Gastrocnemius medialis (tissue), 4 donors: ENCODE measurements at places on chromosomes 13 and 19. TPM values are rescaled to one million over a fixed set of nuclear protein-coding genes. Genes with fewer than 3 reads are reported as not detected.

- no peak for DNase-seq
Measured at GRCh38 chr13:27161980-27162379, 9.6 kb downstream of the USP12 start.

The PDX1 gene
- not detected for total RNA-seq

GRCh38 chr13:98143601-98144026 lies 720 bp downstream of the FARP1 start:
- no peak for DNase-seq

The SWSAP1 gene
- 1.2 TPM for total RNA-seq

DNA sequence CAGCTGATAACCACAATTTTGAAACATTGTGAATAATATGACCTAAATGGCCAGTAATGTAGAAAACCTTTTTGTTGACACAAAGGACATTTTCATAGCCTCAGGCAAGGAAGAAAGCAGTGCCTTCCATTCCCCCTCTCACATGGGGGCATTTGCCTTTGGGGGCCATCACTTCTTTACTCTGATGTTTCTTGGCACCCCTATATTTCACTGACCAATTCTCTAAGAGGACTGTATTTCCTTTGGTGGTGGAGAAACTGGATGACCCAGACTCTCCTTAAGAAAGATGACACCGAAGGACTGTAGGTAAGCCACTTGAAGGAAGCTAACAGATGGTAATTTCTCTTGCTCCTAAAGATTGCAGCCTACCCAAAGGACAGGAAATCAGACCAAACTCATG lies 254.6 kb downstream of the DCLK1 start:
- no peak for DNase-seq

- DNase-seq, result no peak
Measured at GRCh38 chr19:11649941-11650340, 52.7 kb downstream of the ZNF627 start.

DNA sequence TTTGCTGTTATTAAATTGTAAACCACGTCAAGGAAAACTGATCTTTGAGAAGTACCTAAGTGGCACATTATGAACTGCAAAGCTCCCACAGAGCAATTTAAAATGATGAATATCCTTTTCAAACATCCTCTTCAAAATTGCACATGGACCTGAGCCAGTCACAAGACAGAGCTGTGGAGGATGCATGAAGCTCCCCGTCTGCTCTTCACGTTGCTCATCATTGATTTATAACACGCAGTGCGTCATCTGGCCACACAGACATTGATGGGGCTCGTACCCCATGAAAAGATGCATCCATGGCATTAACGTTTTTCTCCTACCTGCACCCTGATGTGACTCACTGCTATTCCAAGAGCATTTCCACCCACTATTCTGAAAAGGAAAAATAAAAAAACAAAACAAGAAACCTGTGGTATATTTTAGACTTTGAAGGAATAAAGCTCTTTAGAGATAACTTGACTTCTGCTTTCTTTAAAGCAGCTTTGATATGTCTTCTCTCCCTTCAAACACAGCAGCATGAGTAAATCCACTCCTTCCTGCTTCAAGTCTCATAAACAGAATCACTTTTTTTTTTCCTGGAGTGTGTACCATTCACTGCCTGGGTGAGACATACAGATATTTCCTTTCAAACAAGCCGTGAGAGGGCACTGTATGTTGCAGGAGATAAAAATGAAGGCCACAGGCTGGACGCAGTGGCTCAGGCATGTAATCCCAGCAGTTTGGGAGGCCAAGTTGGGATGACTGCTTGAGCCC lies 7.2 kb upstream of the SERTM1 start:
- DNase-seq, result no peak

The IGFL1 gene
- not detected for total RNA-seq

DNA sequence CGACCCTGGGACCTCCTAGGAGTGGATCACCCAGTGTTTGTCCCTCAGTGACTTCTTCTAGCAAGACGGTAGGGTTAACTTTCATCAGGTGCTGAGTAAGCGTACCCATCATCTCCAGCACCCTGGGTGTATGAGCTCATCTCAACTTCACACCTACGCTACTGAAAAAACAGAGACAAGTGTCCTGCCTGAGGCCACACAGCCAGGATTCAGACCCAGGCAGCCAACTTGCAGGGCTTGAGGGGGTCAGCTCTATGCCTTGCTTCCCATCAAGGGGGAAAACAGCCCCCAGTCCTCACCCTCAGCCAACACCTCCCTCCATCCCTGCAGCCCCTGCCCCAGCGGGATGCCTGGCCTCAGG lies 4.6 kb downstream of the TLE2 start:
- no peak for DNase-seq

The SYNGR4 gene
- not detected for total RNA-seq

DNA sequence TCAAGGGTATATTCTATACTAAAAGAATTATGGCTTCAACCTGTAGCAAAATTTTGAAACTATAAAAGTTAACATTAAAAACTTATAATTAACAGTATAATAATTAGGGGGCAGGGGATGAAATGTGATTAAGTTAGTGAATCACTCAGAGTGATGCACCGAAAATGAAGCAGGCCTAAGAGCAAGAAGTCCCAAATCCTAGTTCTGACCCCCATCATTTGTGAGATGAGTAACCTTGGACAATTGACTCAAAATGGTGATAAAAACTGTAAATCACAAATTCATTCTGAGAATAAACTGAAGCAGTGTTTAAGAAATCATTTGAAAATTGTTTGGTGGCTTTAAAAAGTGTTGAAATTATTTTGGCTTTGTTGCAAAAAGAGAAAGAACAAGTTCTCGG lies 56.8 kb downstream of the KLF12 start:
- no peak for DNase-seq

The ATP7B gene
- total RNA-seq, result 3.3 TPM

- DNase-seq, result no peak
Measured at GRCh38 chr19:48578891-48579290, 26.9 kb downstream of the SULT2B1 start.

DNA sequence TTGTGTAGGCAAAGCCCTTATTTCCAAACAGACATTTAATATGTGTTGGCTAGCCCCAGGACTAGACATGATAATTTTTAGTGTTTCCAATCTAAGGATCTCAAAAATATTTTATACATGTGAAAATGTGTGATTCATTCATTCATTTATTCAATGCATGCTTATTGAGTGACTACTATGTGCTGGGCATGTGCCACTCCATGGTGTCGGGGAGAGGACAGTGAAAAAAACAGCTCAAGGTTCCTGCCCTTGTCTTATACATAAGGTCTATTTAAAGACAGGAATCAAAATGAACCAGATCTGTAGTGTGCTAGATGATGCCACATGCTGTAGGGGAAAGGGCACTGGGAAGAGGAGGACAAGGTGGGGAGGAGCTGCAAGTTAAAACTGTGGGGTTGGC lies 36.5 kb downstream of the GJA3 start:
- DNase-seq, result no peak

The IGSF23 gene
- not detected for total RNA-seq

DNA sequence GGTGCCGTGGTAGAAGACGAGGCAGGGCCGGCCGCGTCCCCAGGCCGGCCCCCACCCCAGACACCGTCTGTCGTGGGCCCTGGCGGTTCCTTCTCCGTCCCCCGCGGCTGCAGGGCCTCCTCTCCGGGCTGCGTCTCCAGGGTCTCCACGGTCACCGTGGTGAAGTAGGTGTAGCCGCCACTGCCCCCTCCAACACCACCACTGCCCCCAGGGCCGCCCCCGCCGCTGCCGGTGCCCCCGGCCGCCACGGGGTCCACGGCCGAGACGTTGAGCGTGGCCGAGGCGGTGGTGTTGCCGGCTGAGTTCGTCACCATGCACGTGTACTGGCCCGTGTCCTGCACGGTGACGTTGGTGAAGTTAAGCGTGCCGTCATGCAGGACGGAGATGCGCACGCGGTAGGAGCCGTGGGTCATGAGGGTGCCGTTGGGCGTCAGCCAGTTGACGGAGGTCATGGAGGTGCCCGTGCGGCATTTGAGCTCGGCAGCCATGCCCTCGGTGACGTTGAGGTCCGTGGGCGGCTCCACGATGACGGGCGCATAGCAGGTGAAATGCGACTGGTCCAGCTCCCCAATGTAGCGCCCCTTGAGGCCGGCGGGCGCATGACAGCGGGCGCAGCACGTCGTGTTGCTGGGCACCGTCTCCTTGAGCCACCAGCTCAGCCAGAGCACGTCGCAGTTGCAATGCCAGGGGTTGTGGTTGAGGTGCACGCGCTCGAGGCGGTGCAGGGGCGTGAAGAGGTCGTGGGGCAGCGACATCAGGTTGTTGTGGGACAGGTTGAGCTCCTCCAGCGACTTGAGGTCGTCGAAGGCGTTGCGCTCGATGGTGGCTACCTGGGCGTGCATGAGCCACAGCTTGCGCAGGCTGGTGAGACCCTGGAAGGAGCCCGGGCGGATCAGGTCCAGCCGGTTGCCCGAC lies 4.6 kb upstream of the ASPDH start:
- no peak for DNase-seq

DNA sequence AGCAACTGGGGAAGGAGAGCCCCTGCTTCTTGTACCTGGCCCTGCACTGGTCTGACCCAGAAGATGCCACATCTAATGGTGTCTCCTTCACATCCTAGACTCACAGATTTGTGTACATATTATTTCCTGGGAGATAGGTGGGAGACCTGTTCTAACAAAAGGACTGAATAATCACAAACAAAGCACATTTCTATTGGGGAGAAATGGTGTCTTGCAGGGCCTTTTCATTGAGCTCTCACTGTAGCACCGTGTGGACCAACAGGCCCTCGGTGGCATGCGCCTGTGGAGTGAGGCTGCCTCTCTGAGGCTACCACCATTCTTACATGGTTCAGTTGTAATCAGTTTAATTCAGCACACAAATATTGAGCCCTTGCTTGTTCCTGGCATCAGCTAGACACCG lies 989 bp upstream of the SACS start:
- no peak for DNase-seq

DNA sequence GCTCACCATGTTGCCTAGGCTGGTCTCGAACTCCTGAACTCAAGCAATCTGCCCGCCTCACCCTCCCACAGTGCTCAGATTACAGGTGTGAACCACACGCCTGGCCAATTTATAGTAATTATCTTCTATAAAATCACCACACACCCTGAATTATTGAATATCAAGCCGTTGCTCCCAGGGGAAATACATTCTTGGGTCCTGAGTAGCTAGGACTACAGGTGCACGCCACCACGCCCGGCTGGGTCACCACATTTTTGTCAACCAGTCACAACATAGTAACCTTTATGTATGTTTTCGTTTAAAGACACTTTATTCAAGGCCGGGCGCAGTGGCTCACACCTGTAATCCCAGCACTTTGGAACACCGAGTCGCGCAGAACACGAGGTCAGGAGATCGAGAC lies 8.3 kb downstream of the CBLC start:
- DNase-seq, result no peak

The ZNF221 gene
- total RNA-seq, result 15.3 TPM

- DNase-seq, result no peak
Measured at GRCh38 chr13:27370305-27370872, 54.0 kb upstream of the GTF3A start.

- DNase-seq, result no peak
Measured at GRCh38 chr13:44394658-44395057, 21.0 kb downstream of the SERP2 start.
